T-helper 22 cell (primary cell): ENCODE measurements at places on chromosomes 5 and 9.
A peak's percentile ranks its signal among the peaks of the same experiment; 100 is the strongest.

DNA sequence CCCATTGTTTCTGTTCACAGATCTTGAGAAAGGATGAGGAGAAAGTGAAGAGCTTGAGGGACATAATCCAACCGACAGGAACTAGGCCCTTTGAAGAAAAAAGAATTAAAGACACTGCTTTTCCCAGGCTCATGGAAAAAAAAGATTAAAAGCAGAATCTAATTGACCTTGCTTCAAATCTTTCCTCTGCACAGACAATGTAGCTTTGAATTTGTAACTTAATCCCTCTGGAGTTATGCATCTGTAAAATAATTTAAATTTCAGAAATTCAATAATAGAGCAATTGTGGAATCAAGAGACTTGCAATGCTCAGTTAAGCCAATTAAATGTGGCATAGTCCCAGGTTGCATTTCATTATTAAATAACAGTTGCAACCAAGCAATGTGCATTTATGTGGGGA, 64.6 kb downstream of the SVEP1 start:
- no peak for DNase-seq

DNA sequence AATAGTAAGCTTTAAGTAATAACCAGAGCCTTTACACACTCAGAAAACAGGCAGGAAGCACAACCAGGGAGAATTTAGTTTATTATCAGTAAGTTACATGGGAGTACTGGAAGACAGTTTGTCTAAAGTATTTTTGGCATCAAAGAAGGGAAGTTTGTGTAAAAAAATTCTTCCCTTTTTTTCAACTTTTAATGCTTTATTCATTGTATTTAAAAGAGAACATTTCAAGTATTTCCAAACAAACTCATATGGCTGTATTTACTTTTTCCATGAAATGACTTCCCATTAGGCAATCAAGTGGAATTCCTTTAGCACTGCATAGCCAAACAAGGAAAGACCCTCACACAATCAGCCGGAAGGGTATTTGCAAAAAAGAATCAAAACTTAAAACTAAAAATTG, 26.7 kb downstream of the RNF145 start:
- DNase-seq, result no peak

DNA sequence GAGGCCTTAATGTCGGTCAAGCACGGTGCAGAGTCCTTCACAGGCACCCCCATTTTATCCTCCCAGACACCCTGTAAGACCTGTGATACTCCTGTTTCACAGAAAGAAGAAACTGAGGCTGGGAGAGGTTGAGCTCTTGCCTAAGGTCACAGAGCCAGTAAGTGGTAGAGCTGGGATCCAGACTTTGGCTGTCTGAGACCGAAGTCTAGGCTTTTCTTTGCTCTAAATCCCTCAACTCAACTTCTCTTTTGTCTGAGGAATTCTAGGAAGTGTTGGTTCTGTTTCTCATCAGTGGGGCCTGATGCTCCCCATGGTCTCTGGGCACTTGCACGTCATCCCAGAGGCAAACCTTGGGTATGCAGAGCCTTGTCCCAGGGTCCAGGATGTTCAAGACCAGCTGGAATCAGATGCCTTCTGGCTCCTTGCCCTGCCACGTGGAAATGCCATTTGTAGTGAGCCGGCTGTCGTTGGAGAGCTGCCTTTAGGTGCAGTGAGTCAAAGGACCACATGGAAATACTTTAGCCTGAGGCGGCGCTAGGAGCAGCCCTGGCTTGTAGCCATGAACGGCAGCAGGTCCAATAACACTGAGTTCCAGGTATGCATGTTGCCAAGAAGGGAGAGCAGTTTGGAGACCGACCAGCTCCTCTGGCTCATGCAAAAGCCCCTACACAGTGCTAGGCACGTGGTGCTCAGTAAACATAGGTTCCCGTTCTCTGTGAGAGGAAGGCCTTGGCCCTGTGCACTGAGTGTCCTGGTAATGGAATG, 9.2 kb downstream of the DCANP1 start:
- no peak for DNase-seq

GRCh38 chr9:137069508-137070091, 757 bp downstream of the SAPCD2 start:
- no peak for DNase-seq

- DNase-seq, result no peak
These were observed 37.8 kb upstream of the LPAR1 start for GRCh38 chr9:111076042-111076441.

- no peak for DNase-seq
These were observed 565.5 kb downstream of the EBF1 start for GRCh38 chr5:158534203-158534602.

GRCh38 chr5:3185488-3185887, 410.1 kb upstream of the IRX1 start:
- no peak for DNase-seq

DNA sequence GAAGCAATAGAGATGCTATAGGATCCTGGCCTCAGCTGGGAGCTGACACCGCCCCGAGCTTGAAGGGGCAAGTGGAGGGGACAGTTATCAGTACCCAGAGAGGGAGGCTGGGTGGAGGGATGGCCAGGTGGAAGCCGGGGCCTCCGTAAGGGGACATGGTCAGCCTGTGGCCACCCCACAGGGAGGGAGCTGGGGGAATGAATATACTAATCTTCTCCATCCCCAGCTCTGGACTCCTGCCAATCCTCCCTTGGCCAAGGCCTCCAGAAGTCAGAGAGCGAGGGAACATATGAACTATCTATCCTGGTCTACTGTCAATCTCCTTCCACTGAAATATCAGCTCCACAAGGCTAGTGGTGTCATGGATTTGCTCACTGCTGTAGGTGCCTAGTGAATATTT, 109.3 kb downstream of the BOD1 start:
- DNase-seq, result no peak

GRCh38 chr5:150411245-150411979, 1.3 kb downstream of the CD74 start:
- peak; percentile 53 for DNase-seq

GRCh38 chr9:37025823-37026112, 8.3 kb downstream of the PAX5 start:
- DNase-seq, result no peak

DNA sequence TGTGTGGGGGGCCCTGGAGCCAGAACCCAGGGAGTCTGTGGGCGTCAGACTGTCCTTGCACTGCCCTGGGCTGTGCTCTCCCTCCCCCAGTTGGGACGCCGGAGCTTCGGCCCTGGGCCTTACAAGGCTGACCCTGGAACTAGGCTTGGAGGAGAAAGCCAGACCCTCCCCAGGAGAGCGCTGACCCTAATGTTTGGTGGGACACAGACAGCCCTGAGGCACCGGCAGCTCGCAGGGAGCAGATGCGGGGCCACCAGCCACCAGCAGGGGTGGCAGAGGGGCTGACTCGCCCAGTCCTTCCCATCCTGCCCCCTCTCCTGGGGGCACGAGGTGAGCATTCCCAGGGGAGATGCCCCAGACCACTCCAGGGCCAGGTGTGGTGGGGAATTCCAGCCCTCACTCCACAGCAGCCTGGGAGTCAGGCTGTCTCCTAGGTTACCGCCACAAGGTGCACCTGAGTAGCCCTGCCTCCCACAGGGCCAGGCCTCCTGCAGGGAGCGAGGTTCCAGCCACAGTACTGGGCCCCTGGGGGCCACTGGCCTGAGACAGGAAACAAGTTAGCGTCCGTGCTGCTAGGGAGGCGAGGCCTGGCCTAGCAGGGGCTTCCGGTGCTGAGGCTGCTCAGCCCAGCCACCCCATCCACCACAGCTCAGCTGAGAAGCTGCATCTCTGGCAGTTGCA, 134.6 kb downstream of the OLFM1 start:
- no peak for DNase-seq

- no peak for DNase-seq
These were observed 70.9 kb upstream of the NIPAL4 start for GRCh38 chr5:157389103-157389502.

GRCh38 chr5:175690025-175690424, 32.2 kb downstream of the HRH2 start:
- no peak for DNase-seq

- DNase-seq, result no peak
These were observed 50.7 kb upstream of the ARRDC3 start for GRCh38 chr5:91433861-91434260.

DNA sequence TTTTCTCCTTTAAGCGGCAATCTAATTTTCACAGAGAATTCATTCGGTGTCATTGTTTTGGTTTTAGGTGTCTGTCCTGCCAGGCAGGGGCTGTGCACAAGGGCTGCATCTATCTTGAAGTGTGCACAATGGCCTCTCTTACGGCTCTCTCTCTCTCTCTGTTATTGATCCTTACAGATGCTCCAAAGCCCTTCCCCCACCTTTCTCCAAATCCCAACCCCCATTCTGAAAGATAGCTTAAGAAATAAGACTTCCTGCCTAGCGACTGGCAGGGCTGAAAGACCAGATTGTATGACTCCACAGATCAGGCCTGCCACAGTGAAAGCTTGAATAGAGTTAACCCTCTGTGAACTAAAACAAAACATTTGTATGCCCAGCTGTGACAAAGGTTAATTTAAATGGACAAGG, 86.5 kb upstream of the NR5A1 start:
- DNase-seq, result no peak

DNA sequence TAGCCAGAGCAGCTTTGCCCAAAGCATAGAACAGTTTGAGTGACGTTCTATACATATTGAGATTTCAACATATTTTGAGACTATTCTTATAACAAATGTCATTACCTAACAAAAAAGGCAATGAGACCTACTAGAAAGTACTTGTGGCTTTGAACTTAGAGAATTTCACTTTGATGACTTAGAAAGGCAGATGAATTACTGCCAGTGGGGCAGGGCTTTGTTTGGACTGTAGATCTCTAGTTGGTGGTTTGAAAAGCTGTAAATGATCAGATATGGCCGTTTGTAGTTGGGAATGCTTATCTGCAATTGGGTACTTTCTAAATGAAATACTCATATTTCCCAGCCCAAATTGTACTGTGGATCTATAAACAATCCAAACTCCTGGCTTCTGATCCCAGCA, 28.1 kb downstream of the SOX30 start:
- no peak for DNase-seq

- no peak for DNase-seq
These were observed 31.1 kb downstream of the POU4F3 start for GRCh38 chr5:146369691-146370090.

DNA sequence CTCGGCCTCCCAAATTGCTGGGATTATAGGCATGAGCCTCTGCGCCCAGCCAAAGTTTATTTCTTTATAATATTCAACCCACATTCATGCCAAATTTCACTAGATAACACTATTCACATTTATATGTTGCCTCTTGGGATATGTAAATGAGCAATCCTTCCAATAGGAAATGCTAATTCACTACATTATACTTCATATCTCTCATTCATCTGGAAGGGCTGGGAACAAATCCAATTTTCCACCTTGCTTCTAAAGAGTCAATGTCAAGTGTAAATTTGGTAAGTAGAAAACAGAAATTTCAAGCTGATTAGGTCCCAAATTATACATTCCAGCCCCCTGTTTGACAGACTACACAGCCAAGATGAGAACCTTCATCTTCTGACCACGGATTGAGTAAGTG, 385.5 kb downstream of the GLIS3 start:
- no peak for DNase-seq

- no peak for DNase-seq
These were observed 7.2 kb upstream of the MCC start for GRCh38 chr5:113495422-113495841.

- DNase-seq, result no peak
These were observed 37.8 kb upstream of the S1PR3 start for GRCh38 chr9:88953381-88954029.

DNA sequence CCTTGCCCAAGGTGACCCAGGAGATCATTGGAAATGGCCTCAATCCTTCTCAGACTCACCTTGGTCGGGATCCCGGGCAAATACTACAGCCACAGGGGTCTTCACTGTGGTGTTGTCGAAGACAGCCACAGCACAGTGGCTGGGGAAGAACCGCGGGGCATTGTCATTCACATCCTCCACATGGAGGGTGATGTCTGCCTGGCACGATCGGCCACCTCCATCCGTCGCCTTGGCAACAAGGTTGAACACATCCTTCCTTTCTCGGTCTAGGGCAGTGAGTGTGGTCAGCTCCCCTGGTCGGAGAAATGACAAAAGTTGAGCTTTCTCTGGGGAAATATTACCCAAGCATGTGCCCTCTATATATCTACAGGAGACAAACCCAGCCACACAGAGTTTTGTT, 56.8 kb downstream of the FAT2 start:
- DNase-seq, result no peak

- no peak for DNase-seq
These were observed 729 bp upstream of the TMEM38B start for GRCh38 chr9:105693435-105694189.

DNA sequence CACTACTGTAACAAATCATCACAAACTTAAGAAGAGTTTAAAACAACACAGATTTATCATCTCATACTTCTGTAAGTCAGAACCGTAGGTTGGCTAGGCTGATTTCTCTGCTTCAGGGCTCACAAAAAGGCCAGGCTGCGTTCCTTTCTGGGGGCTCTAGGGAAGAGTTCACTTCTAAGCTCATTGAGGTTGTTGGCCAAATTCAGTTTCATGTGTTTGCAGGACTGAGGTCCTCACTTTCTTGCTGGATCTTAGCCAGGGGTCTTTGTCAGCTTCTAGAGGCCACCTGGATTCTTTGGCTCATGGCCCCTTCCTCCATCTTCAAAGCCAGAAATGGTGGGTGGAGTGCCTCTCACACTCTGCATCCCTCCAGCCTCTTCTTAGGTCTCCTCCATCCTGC, 76.0 kb downstream of the ACTBL2 start:
- DNase-seq, result no peak
